ENCODE measurements at places on chromosomes 2 and 18. TPM values are rescaled to one million over a fixed set of nuclear protein-coding genes. Genes with fewer than 3 reads are reported as not detected.

- no peaks in the 10 kb centered on the region for H3K36me3 ChIP-seq
- H3K4me3 ChIP-seq, result no peak overlapping the region
- H3K27ac ChIP-seq, result no peak overlapping the region
- no peak for DNase-seq
- H3K4me1 ChIP-seq, result peaks cover 23% of the 10 kb centered on the region
Measured at GRCh38 chr2:241841181-241842066, 17.3 kb downstream of the PDCD1 start.

GRCh38 chr2:159617100-159617499 is 752 bp upstream of the BAZ2B start:
- no peaks in the 10 kb centered on the region for H3K27me3 ChIP-seq
- H3K36me3 ChIP-seq, result no peaks in the 10 kb centered on the region
- no peak overlapping the region for H3K27ac ChIP-seq
- DNase-seq, result no peak
- no peaks in the 10 kb centered on the region for H3K4me1 ChIP-seq

GRCh38 chr2:18482666-18483065 is 77.8 kb downstream of the RDH14 start:
- H3K27me3 ChIP-seq, result no peaks in the 10 kb centered on the region
- DNase-seq, result no peak
- H3K4me1 ChIP-seq, result no peaks in the 10 kb centered on the region
- H3K36me3 ChIP-seq, result no peaks in the 10 kb centered on the region

- no peak overlapping the region for H3K27ac ChIP-seq
- no peak overlapping the region for H3K4me3 ChIP-seq
- H3K27me3 ChIP-seq, result no peaks in the 10 kb centered on the region
- H3K36me3 ChIP-seq, result no peaks in the 10 kb centered on the region
- no peak for DNase-seq
Measured at GRCh38 chr2:46837112-46837454, 78.5 kb downstream of the MCFD2 start.

Gene DSEL
- total RNA-seq, result not detected

DNA sequence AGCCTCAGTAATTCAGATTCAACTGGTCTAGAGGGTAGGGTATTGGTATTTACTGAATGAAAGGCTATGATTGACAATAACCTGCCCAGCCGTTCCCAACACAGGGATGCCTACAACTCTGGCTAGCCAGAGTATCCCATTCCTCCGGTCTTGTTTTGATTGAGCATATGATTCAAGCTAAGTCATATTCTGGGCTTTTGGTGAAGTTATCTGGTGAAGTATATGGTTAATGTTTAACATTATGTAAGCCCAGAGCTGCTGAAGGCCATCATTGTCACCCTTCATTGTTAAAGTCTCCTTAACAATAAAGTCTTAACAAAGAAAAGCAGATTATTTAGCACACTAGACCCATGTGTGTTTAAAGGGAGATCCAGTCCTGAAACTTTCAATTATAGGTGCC is 152.6 kb downstream of the EXOC6B start:
- H3K27ac ChIP-seq, result no peak overlapping the region
- no peaks in the 10 kb centered on the region for H3K27me3 ChIP-seq
- DNase-seq, result no peak
- no peak overlapping the region for H3K4me3 ChIP-seq
- H3K36me3 ChIP-seq, result no peaks in the 10 kb centered on the region
- no peaks in the 10 kb centered on the region for H3K4me1 ChIP-seq

Gene CLEC4F
- total RNA-seq, result not detected

Measured in GM12878 (cell line).